Bone marrow (tissue), 2 donors: ENCODE measurements at places on chromosomes 3 and 15.

- DNase-seq = peak; percentile 4
These were observed 26.2 kb downstream of the POLR2M start for GRCh38 chr15:57732526-57733331.

DNA sequence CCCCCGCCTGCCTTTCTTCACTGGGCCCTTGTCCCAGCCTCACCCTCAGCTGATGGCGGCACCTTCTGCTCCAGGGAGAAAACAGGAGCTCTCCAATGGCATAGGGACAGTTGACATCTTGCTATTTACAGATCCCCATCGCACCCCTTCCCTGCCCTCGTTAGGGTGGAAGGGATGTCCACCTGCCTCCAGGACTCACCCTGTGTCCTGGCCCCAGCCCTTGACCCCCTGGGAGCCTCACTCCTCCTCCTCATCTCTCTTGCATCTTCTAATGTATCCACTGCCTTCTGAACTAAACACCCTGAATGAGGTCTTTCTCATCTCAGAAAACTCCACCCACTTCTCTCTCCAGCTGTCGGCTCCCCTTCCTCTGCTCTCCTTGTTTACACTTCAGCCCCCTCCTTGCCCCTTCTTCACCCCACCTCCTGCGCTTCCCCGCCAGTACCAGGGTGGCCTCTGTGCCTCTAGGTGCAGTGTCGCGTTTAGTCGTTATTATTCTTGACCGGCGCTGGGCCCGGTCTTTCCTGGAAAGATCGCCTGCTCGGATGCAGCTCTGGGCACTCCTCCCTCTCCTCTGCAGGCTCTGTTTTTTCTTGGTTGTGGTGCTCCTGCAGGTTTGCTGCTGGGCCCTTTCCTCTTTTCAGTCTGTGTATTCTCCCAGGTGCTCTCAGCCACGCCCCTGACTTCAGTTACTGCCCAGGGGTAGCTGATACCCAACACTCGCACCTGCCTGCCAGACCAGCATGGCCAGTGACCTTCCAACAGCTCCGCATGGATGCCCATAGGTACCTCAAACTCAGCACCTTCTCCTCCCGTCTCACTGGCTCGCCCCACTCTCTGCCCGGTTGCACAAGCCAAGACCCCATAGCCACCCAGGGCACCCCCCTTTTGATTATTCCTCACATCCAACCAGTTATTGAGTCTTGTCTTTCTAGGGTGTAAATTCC is 42.9 kb downstream of the PML start:
- DNase-seq = no peak

DNA sequence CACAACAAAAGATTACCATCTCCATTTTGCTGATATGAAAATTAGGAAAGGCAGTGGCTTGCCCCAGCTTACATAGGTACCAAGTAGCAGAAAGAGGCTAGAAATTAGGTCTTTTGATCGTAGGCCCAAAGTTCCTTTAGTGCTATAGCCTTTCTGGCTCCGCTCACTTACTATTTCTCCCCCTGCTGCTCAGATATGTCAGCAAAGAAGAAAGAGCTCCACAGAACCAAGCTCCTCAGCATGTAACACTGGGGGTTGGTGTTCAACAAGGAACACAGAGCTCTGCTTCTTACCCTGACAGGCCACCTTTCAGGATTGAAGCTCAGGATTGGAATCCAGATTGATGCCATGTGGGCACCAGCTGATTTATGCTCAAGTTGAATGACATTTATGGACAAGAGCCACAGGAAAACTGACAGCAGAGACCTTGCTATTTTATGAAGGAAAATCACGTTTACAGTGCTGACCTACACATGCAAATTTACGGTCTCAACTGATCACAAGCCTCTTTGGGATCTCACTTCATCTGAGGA is 6.1 kb upstream of the IL12A start:
- DNase-seq = no peak

DNA sequence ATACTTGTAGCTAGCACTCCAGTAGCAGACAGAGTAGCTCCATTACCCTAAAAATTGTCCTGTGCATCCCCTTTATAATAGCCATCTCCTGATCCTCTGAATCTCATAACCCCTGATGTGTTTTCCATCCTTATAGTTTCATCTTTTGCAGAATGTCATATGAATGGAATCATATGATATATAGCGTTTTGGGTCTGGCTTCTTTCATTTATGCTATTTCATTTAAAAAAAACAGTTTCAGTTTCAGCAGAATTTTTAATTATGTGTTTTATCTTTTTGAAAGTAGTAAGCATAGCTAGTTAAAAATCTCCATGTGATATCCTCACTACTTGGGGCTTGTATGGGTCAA is 132.7 kb downstream of the KLF13 start:
- DNase-seq = no peak

DNA sequence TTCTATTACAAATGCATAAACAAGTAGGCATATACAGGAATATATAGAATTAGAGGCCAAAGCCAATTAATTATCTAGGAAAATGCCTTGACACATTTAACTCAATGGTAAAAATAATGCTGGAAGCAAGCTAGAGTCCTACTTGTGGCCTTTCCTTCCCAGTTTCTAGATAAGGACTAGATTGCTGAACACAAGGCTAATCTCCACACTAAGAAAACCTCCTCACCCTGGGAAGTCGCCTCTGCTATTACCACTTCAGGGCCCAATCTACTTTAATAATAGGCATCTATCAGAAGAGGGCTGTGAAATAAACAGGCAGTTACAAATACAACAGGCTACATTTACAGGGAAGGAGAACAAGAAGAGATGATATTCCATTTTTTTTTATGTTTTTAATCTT is 80.5 kb upstream of the PRICKLE2 start:
- DNase-seq = no peak

DNA sequence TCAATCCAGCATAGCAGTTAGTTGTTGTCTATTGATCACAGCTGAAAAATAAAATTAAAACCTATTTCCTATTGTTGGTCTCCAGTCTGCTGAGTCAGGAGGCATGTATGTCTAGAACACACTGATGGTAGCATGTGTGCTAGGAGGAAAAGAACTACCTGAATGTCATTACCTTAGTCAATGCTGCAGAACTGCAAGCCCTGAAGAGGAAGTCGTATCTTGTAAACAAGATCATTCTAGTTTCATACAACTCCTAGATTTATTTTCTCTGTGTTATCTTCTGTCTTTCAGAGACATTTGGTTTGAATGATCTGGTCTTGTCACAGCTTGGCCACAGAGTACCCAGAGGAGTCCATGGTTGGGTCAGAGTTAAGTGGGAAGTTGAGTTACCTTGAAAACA is 110.0 kb upstream of the MRPL3 start:
- no peak for DNase-seq

DNA sequence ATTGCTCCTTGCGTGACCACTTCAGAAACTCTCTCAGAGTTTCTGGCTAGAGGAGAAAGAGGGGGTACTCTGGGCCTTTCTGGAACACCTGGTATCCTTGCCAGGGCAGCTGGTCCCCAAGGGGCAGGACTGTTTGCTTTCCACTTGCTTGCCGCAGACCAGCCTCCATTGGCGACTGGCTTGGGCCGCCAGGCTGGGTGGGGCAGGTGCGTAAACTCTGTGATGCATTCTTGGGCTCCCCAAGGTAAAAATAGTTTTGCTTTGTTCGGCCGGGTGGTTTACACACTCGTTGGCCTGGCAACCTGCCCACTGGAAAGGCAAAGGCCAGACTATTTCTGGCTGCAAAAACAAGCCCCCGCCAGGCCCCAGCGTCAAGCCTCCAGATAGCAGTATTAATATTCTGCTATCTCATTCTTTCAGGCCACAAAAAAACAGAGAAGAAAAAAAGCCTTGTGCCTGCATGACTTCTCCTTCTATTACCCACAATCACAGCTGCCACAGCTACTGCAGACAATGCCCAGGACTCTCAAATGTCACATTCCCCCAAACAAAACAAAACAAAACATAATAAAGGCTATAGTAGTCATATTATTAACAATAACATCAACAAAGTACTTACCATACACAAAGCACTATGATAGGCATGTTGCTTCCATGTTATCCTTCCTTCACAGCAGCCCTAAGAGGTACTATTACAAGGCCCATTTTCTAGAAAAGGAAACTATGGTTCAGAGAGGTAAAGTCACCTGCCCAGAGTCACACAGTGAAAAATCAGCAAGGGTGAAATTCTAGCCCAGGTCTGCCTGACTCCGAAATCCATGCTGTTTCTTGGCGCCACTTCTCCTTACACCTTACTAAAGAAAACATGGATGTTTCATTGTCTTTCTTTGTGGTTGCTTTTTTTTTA is 14.0 kb upstream of the SSUH2 start:
- no peak for DNase-seq

- no peak for DNase-seq
These were observed 1.7 kb downstream of the FLNB start for GRCh38 chr3:58009749-58010535.
